D721Med (cell line): ENCODE measurements at places on chromosomes 12 and 14.

DNA sequence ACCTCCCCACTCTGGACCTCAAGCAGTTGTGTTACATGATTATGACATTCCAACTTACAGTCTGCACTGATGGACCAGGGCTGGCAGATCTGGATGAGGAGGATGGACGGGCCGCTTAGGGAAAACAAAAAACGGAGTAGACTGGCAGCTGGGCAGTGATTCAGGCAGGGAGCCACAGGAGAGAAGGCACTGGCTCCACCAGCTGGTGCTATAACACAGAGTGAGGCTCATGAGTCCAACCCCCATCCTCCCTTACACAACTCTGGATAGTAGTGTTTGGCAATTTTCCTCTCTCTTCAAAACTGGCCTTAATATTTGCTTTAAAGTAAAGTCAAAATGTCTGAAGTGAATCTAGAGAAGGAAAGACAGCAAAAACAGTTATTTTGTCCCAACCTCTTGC, 9.7 kb upstream of the RIC8B start:
- no peak for DNase-seq

- no peak for DNase-seq
Observed at GRCh38 chr12:123951467-123951866, 21.2 kb downstream of the CCDC92 start.

DNA sequence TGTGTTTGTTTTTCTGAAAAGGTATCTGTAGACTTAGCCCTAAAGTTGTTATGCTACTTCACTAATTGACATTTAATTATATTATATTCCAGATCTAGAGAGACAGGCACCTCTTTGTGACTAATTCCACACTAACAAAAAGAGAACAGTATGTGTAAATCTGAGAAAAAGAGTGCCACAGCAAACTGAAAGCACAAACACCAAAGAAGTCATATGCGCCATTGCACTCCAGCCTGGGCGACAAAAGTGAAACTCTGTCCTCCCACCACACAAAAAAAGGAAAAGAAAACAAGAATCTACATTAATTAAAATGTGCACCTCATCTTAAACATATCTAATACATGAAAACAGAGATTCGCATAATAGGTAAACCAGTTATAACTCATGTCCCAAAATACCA, 4.4 kb upstream of the CSRNP2 start:
- DNase-seq, result no peak

- DNase-seq, result no peak
Observed at GRCh38 chr12:88433997-88434703, 146.1 kb downstream of the KITLG start.

- no peak for DNase-seq
Observed at GRCh38 chr14:54001189-54001878, 44.7 kb upstream of the BMP4 start.

DNA sequence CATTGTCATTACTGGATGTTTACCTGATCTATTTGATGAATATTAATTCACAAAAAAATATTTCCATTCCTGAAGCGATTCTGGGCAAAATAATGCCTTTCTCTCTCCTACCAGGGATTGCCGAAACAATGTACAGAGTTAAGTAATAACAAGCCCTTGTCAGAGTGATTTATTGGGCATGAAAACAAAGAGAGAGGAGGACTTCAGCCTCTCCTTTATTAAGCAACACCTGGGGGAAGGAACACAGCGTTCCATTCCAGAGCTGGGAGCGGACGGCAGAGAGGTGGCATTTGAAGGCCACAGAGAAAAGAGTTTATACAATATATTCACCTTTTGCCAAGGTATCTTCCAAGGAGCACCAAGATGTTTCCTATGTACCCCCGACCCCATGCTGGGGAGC, 165.8 kb downstream of the KSR2 start:
- no peak for DNase-seq

- DNase-seq, result no peak
Observed at GRCh38 chr12:52056801-52057637, 5.8 kb downstream of the NR4A1 start.

GRCh38 chr14:81766321-81766915, 232.8 kb upstream of the SEL1L start:
- DNase-seq, result no peak

DNA sequence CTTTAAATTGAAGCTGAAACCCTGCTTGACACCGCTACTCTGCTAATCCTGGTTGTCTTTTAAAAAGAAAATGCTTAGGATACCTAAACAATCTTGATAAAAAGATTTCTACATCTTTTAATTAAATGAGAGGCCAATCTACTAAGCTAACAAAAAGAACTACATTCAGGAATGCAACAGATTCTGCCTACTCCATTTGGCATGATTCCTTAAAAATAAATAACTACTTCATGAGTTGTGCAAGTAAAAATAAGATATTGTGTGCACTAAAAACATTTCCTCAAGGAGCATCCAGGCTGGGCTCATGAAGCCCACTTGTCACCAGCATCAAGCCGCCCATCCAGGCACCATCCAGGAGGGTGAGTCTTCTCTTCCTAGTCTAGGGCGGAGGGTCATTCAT, 197.5 kb downstream of the PAX9 start:
- DNase-seq, result no peak

GRCh38 chr12:65121049-65121955, at the start of gene WIF1:
Gene WIF1, minus strand, starts transcription at chr12:65121305. Its CDS starts 114 bp downstream, at chr12:65121191.
- no peak for DNase-seq

DNA sequence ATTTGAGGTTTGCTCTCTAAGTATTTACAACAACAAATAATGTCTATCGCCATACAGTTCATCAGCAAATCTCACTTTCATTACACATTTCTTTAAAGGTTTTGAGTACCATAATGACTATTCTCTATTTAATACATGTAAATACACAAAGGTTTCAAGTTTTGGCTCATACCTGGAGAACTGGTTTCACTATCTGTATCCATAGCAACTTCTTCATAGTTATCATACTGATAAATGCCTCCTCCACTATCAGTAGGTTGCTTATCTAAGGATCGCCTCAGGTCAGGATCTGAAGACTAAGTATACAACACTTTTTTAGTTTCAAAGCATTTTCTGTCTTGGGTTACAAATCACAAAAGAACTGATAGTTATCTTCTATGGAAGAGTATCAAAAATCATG, 21.4 kb downstream of the ZFC3H1 start:
- DNase-seq, result no peak

DNA sequence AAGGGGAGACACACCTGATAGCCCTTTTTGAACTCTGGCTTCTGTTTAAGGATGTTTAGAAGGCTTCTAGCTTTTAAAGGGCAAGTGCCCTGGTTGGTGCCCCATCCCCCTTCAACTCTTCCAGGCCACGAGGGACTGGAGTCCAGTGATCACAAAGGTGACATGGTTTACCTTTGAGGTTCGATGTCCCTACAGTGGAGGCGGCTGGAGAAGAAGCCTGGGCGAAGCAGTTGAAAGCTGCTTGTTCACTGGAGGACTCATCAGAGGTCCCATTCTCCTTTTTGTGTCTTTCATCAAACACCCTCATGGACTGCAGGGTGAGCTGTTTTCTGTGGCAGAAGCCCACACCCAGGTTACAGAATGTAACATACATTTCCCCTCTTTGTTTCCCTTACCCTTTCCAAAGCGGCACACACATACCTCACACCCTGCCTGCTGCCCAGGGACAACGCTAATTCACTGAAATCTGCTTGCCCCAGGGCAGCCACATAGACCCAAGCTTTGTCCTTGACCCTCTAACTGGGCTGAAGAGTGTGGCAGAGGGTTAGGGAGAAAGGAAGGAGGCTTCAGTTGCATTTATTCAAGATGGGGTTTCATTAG, 7.7 kb downstream of the TBX3 start:
- DNase-seq, result no peak

- DNase-seq, result no peak
Observed at GRCh38 chr12:25686351-25686750, 133.3 kb upstream of the LMNTD1 start.
